Stimulated activated CD4-positive, alpha-beta T cell treated with anti-CD3 and anti-CD28 coated beads, Interleukin-15, amount 100 ng/mL, for 1 hour (primary cell): ENCODE measurements at places on chromosomes 4 and X.

- DNase-seq: no peak
Measured at GRCh38 chr4:40423735-40424134, 88.6 kb downstream of the CHRNA9 start.

DNA sequence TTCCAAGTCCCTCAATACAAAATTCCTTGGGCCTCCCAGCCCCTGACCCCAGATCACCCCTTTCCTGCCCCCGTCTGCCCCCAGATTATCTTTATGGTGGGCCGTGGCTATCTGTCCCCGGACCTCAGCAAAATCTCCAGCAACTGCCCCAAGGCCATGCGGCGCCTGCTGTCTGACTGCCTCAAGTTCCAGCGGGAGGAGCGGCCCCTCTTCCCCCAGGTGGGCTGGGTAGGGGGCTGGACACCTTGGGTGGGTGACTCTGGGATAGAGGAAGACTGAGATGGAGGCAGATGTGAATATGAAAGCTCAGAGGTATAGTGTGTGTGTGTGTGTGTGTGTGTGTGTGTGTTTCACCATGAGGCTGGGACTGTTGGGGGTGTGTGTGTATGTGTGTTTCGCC is 9.8 kb downstream of the ARAF start:
- no peak for DNase-seq

DNA sequence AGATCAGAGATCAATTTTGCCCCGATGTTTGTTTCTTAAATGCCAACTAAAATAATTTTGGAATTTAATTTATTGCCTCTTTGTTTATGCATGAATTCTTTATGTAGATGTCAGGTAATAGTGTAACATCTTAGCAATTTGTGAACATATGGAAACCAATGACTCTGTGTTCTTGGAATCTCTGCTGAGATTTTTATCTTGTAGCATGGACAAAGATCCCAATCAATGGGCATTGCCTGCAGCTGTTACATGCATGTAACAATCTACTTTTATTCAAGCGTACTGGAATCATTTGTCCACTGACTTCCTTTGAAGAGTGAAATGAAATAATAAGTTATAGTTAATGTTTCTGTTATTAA is 61.6 kb upstream of the ARSJ start:
- no peak for DNase-seq

DNA sequence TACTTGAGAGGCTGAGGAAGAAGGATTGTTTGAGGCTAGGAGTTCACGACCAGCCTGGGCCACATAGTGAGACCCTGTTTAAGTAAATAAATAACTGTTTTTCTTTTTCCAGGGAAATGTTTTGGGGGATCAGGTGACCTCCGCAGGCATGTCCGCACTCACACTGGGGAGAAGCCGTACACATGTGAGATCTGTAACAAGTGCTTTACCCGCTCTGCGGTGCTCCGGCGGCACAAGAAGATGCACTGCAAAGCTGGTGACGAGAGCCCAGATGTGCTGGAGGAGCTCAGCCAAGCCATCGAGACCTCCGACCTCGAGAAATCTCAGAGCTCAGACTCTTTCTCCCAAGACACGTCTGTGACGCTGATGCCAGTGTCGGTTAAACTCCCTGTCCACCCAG is 30.5 kb downstream of the ZBTB49 start:
- no peak for DNase-seq

- no peak for DNase-seq
Measured at GRCh38 chrX:147875866-147876596, 35.7 kb upstream of the FMR1 start.

DNA sequence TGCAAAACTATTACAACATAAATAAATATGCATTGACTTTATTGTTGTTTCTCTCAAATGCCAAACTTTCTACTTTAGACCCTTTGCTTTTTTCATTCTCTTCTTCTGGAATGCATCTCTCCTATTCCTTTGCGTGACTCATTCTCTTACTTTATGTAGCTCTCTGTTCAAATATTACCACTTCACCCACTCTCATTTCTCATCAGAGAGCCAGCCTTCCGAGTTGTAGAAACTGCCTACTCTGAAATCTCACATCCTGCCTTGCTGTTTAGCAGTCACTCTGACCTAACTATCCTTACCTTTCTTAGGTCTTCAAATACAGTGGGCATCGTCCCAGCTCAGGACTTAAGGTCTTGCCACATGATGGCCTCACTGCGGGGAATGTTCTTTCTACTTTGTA is 143.5 kb downstream of the GALNTL6 start:
- DNase-seq: no peak

GRCh38 chr4:145828802-145829485 is 109.7 kb downstream of the ZNF827 start:
- no peak for DNase-seq

- no peak for DNase-seq
Measured at GRCh38 chr4:60450054-60450453, 750.1 kb upstream of the ADGRL3 start.
